Glutamatergic neuron (in vitro differentiated cells): ENCODE measurements at places on chromosomes 5 and 9.

DNA sequence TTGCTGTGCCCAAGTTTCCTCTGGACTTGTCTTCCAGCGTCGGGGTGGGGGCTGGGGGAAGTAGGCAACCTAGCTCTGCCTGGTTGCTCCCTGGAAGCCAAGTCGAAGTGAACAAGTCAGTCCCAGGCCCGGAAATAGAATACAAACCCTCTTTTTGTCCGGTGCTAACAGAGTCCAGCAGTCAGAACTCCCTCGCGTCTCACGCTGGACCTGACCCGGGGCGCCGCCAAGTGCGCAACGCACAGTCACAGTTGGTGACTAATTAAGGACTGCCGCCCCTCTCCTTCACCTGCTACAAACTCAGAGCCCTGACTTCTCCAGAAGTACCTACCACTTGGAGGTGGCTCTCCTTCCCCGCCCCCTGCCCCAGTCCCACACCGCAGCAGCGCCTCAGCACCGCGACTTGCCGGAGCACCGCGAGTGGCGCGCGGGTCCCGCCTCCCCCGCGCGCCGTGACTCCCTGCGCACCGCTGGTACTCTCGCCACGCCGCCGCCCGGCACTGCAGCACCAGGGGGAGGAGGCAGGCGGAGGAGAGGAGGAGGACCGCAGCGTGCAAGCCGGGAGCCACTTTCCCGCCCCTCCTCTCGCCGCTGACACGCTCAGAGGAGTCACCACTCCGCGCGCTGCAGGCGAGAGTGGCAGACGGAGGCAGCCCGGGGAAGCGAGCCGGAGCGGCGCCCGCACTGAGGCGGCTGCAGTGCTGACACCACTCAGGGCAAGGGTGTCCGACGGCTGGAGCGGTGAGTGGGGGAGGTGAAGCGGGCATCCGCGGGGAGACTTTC lies at the start of gene SV2C:
SV2C (plus strand) TSS at position 612 of the 783 bp plus-strand sequence. CDS start 48,368 bp downstream, outside the sequence.
- DNase-seq: peak; percentile 78

GRCh38 chr9:13431692-13432091 lies 152.2 kb upstream of the MPDZ start:
- DNase-seq: no peak

DNA sequence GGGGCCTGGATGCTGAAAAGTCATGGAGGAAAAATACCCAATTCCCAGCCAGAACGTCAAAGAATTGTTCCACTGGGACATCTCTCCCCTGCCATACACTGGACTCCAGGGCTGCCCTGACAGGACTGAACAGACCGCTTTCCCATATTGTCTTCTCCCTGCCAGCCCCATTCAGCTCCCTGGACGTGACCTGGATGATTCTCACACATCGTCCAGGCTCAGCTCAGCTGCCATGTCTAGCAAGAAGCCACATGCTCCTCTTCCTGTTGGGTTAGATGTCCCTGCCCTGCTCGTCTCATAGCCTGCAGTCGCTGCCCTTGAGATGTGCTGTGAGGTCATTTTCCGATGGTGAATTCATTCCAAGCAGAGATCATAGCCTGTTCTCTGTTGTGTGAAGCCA lies 37.4 kb downstream of the FOXI1 start:
- no peak for DNase-seq

GRCh38 chr5:115961381-115962238 lies 665 bp upstream of the LVRN start:
- peak; percentile 31 for DNase-seq

- DNase-seq: no peak
Observed at GRCh38 chr9:111023128-111023527, 15.1 kb downstream of the LPAR1 start.

DNA sequence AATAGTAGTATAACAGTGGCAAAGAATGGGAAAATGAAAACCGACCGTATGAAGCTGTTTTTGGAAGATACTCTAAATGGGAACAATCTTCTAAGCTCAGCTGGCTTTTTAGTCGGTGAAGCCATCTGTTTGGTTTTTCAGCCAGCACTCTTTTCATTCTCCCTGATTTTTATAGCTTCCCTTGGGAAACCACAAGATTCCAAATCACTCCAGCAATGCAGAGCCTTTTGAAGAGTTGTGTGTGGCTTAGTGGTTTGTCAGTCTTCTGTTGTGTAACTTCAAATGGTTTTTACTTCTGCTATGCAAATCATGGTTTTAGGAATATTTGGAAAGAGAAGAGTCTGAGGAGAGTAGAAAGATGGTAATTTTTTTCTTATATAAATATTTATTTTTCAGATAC lies 180.7 kb downstream of the KDM4C start:
- DNase-seq: no peak

DNA sequence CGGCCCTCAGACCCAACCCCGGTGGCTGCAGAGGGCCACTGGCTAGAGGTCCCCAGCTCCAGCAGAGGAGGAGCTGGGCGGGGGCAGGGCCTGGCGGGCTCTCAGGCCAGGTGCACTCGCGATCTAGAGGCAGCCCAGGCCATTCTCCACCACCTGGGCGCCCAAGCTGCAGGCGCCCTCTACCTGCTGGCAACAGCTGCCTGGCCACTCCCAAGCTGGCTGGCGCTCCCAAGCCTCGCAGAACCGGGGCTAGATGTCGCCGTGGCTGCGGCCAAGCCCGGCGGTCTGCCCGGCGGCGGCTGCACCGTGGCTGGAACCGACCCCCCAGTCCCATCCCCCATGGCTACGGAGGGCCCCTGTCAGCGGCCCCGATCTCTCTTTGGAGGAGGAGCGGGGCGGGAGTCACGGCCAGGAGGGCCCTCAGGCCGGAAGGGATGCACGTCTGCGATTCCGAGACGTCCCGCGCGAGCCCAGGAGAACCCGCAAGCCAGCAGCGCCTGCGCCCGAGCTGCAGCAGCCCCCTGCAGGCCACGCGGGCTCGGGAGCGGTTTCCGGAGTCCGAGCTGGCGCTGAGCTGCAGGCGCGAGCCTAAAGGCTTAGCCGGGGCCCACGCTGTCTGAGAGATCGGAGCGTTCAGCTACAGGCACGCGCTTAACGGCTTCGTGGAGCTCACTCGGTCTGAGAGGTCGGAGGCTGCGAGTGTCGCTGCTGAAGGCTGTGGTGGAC lies 44.3 kb upstream of the BICD2 start:
- peak; percentile 93 for DNase-seq
